ENCODE measurements at places on chromosomes 2 and 18.

- DNase-seq = no peak
Observed at GRCh38 chr2:197647961-197648690, 27.3 kb downstream of the RFTN2 start.

- no peak for DNase-seq
Observed at GRCh38 chr2:30514134-30514847, 67.2 kb downstream of the LCLAT1 start.

- DNase-seq = no peak
Observed at GRCh38 chr18:2997846-2998564, 14.9 kb downstream of the LPIN2 start.

- no peak for DNase-seq
Observed at GRCh38 chr2:207683879-207684627, 27.4 kb upstream of the CCNYL1 start.

DNA sequence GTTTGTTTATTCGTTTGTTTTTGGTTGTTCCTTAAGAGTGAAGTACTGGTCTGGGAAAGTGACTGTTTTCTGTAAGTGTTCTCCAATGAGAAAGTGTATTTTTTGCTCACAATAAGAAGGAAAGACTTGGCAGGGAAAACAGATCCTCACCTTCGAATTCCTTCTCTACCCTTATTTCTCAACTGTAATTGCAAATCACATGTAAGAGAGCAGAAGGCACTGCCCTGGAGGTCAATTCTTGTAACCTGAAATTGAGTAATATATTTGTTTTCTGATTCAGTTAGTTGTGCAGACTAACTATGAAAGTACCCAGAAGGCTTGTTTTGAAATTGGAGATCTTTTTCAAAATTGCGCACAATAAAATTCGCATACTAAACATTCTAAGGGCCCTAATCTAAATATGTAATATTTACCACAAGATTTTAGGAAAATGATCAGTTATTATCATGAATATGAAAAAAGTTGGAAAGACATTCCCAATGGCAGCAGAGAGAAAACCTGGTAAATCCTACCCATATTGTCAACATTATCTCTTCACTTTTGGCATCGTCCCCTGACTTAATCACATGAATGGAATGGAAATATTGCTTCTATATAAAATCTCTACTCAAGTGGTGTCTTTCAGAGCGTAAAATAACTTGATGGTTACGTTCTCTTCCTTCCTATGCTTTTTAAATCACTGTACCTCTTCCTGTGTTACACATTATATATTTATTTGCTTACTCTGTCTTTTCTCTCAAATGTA is 24.1 kb downstream of the TFPI start:
- DNase-seq = no peak

DNA sequence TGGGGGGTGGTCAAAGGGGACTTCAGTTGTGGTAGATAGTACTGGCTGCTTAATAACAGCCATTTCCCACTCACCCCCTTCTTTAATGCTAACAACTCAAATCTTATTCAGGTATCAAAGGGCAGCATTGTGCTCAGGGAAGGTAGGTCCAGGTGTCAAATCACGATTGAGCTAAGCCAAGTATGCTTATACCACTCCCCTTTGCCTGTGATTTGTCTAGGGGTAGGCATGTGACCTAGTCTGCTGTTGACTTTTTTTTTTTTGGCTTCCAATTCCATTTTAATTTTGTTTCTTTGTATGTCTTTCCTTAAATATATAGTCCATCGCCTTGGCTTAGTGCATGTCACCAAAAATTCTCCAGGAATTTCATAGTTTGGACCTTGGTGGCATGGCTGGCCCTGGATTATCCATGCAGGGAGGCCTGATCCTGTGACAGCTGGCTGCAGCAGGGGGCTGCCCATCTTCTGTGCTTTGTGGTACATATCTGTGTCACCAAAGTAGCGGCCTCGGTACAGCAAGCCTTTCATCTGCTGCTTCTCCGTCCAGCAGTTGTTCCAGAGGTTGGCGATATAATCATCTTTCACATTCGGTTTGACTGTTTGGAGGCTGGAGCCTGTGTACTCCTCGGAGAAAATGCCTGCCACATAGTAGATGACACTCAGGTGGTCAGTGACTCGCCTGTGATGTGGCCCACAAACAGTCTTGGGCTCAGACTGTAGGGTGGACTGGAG is 68.1 kb upstream of the SPRED2 start:
- no peak for DNase-seq

- DNase-seq = no peak
Observed at GRCh38 chr18:23578067-23578701, 8.1 kb downstream of the NPC1 start.

DNA sequence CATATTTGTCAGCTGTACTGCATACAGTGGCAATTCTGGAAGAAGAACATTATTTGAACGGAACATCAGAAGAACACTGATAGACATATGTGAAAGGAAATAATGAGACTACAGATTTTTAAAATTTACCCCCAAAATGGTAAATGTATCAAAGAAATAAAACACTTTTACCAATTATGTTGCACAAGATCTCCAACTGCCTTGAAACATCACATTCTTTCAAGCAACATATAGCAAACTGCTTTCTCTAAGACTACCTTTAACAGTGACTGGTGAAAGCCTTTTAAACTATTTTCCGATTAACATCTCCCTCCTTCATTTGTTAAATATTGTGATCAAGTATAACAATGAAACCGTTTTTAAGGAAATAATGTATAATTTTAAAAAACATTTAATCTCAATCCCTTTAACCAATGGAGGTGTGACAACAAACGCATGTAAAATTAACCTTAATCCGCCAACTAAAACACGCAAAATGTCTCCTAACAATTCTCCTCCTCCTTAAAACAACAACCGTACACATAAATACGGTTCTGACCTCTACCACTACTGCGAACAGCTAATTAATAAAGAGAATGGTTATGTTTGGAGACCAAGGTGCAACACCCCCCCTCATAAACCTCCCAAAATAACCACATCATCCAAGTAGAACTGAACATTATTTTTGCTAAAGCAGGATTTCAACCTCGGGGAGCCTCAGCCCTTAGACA is 2.4 kb downstream of the FBXO11 start:
- no peak for DNase-seq

DNA sequence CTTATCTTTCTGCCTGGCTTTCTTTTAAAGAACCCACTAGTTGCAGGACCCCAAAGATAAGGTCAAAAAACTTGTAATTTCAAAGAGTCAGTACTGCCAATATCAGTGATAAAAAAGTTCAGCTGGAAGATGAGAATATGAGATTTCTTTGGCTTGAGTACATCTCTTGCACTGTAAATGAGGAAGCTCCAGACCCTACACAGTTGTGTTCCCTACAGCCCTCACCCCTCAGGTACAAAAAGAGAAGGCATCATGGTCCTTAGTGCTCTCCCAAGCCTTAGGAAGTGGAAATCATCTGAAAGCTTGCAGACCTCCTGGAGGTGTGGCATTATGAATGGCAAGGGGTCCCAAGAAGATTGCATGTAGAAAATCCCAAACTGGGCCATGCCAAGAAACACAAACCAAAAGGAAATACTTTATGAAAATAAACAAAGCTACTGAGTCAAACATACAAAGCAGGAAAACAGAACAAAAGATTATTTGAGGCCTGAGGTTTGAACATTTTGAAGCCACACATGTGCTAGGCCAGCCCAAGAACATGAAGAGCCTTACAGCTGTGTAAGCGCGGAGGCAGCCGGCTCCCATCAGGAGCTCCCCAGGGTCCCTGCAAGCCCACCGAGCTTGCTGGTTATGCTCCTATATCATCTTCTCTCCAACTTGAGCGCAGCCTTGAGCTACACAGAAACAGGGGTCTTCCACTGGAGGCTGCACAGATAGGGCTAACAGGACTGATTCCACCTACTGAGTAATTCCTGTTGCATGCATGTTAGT is 217.0 kb downstream of the OSR1 start:
- DNase-seq = no peak

GRCh38 chr2:224287531-224287930 is 114.4 kb downstream of the FAM124B start:
- no peak for DNase-seq

GRCh38 chr18:68520406-68521075 is 194.4 kb downstream of the TMX3 start:
- DNase-seq = no peak

- DNase-seq = no peak
Observed at GRCh38 chr2:177010146-177010545, 202.4 kb upstream of the HNRNPA3 start.

DNA sequence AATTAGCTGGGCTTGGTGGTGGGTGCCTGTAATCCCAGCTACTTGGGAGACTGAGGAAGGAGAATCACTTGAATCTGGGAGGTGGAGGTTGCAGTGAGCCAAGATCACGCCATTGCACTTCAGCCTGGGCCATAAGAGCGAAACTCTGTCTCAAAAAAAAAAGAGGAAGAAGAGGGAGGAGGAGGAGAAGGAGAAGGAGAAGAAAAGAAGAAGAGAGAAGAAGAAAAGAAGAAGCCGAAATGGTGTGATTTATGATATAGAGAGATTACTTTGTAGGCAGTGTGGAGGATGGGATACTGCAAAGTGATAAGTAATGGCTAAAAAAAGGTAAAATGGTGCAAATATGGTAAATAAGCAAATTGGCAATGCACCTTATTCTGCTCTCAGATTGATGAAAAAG is 25.1 kb downstream of the THNSL2 start:
- no peak for DNase-seq

GRCh38 chr2:226048611-226049010 is 649.1 kb downstream of the NYAP2 start:
- no peak for DNase-seq

DNA sequence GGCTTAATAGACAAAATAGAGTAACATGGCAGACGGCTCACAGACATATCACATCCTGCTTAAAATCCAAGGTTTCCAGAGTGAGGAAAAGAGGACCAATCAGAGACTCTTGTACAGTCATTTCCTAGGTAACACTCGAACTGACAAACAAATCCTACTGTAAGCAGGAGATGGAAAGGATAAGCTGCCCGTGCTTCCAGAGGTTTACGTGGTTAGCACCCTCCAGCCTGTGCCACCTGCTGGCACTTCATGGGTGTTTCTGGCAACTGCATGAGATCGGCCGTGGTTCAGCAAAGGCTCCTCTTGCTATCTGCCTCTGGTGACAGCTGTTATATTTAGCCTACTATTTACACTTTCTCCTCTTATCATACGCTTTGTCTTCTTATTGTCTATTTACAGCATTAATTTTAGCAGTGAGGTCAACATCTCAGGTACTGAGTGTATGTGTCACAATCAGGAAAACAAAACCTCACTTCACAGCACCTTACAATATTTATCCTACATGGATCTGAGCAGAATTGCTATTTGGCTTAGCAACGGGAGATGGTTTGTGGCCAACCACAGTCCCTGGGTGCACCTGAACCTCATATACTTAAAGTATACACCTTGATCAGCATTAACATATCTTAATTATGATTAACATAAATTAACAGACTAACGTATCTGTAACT is 226.9 kb downstream of the TMEM163 start:
- DNase-seq = no peak

DNA sequence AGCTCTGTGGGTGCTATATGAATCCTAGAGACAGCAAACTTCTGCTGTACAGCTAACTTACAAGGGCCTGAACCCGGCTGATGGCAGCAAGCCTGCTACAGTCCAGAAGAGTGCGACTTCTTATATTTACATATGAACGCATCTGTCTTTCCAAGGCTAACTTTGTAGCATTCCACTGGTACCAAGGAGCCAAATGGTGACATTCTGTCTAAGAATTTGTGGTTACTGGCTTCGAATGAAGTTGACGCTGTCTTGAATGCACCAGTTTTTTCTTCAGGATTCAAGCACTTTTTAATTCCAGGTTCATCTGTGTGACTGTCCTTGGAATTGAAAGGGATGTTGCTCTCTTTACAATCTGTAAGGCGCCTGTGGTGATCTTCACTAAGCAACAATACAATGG is 42.4 kb downstream of the THUMPD2 start:
- DNase-seq = no peak

DNA sequence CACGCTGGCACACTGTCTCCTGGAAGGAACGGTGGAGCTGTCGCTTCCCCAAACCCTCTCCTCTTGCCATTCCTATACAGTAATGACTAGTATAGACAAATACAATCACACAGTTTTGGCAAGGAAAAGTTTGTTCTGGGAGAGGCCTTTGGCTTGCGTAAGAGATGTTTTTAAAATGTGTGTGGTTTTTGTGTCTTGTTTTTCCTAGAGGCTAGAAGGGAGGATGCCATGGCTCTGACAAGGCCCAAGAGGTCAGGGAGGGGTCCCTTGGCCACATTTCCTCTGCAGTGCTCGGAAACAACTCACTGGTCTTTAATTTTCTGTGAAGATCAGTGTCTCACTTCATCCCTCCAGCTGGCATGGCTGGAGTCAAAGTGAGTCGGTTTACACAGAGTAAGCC is 195.9 kb downstream of the SH3RF3 start:
- no peak for DNase-seq

DNA sequence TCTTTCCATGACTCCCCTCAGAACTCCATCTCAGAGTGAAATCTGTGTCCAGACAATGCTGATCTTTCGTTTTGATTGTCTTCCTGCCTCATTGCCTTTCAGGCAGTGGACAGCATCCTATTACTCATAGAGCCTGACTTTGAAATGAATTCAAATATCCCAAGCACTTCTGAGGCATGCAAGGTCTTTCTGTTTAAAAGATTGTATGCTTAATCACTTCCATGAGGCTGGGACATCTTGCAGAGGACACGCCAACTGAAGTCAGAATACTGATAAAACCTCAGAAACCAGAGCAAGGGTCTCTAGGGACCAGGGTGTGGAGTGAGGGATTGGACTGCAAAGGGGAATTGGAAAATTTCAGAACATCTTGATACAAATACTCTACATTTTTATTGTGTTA is 836.5 kb upstream of the ID2 start:
- DNase-seq = no peak

DNA sequence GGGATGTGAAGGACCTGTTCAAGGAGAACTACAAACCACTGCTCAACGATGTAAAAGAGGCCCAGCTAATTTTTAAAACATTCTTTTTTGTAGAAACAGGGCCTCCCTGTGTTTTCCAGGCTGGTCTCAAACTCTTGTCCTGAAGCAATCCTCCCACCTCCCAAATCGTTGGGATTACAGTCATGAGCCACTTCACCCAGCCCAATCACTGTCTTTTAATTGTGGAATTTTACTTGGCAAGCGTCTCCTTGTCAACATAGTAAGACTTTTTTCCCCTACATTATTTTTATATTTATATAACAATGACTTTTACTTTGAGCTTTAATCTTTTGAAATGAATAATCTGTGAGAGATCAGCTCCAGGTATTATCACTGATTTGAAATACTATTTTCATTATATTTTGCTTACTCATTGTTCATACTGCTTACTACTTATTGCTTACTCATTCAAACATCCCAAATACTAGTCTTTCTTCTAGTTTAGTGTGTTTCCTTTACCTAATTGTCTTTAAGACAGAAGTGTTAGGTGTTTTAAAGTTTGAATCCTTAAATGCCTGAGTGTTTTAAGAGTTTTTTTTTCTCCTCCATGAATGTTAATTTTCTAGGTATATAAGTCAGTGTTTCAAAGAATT is 48.9 kb downstream of the PTPN4 start:
- no peak for DNase-seq

DNA sequence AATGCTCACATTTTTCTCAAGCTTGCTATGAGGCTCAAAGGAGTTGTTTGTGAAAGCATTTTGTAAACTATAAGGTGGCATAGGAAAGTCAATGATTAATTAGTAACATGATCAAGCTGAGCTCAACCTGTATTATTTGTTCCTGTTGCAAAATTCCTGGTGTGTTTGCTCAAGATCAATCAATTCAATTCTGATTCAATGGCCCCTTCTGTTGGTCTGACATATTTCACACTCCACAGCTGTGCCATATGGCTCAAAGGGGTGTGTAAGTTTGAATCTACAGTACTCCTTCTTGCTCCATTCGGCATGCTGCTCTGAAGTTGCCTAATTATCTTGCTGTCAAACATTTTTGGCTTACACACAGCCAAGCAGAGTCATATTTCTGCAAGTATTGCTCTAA is 341.6 kb upstream of the LRP1B start:
- no peak for DNase-seq
